Left ventricle myocardium inferior (tissue), 1 donor: ENCODE measurements at places on chromosomes 7 and 10. TPM values are rescaled to one million over a fixed set of nuclear protein-coding genes. Genes with fewer than 3 reads are reported as not detected.

UCMA gene
- not detected for total RNA-seq

NEBL gene
- 805 TPM for total RNA-seq

CNTNAP2 gene
- total RNA-seq = 0.99 TPM

GRCh38 chr10:63717027-63717715 lies 196.0 kb downstream of the REEP3 start:
- DNase-seq = no peak

GRCh38 chr7:158407581-158408317 lies 179.9 kb downstream of the PTPRN2 start:
- no peak for DNase-seq

DNA sequence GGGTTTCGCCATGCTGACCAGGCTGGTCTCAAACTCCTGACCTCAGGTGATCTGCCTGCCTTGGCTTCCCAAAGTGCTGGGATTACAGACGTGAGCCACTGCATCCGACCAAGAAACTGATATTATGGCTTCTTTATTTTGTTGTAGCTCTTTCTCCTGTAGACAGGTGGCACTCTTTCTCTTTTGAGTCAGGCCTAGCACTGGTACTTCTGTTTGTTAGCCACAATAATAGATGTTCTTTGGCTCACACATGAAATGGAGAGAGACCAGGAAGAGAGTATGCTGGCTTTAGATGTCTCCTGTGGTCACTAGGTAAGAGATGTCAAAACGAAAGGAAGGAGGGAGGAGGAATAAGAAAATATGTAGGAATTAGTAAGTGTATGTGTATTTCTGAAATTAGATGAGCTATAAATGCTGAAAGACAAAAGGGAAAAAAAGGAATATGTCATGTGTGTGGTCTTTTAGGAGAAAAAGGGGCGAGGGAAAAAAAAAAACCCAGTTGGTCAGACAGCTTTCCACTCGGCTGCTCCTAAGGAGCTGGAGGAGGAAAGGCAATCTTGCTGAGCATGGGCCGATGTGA lies 78.7 kb downstream of the CLEC2L start:
- no peak for DNase-seq

DNA sequence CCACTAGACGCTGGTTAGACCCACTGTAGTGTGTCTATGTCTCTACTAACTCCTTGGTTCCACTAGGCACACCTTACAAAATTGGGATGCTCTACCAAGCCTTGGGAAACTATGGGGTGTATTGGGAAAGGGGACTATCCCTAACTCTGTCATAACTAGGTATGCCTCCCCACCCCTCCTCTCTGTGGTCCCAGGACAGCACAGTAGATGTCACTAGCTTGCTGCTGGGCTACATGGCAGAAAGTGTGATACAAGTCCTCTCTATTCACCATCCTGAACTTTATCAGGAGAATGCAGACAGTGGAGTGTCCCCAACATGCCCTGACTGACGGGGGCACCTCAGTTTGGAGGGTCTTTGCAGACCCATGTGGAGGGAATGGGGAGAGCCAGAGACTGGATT lies 30.3 kb upstream of the TMEM273 start:
- DNase-seq = no peak

DNA sequence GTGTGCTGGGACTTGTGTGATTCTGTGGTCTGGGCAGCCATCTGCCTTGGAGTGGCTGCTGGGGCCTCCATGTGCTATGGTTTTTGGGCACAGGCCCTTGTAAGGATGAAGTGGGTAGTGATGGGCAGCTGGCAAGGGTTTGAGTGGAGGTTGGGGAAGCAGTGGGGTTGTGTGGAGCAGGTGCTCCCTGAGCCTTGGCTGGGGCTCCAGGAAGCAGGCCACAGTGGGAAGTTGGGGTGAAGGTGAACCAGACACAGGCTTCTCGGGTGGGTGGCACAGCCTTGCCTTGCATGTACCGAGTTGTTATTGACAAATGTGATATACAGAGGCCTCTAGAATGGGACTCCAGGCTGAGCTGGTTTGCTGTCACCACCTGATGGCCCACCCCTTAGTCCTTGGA lies 82.3 kb downstream of the ADCY1 start:
- DNase-seq = no peak

DNA sequence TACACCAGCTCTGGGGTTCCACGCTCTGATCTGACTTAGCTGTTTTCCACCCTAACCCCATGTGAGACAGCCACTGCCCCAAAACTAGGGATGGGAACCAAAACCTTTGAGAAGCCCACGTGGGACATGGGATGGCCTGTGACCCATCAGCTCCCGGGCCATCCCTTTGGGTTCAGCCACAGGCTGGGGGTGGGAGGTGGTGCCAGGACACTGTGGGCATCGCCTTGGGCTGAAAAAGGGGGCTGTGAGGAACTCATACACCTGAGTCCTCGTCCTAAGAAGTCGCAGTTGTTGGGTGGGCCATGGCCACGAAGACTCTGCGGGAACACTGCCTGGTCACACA lies 379.1 kb downstream of the DNAJB6 start:
- DNase-seq = no peak

DNA sequence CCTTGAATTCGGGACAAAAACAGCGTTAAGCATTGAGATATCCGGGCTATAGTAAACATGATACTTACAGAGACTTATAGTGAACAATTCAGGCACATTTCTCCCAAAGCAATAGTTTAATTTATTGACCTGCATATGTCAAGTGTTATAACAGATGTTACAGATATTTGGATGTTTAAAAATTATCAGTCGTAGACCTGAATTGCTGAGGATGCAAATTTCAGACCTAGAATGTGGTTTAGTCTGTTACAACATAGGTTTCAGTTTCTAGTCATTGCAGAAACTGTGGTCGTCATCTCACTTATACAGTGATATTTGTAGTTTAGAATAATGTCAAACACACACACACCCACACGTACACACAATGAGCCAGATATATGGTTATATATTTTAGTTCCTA lies 85.2 kb downstream of the VTI1A start:
- DNase-seq = no peak

GRCh38 chr7:156491435-156491834 lies 149.1 kb upstream of the RNF32 start:
- no peak for DNase-seq

DNA sequence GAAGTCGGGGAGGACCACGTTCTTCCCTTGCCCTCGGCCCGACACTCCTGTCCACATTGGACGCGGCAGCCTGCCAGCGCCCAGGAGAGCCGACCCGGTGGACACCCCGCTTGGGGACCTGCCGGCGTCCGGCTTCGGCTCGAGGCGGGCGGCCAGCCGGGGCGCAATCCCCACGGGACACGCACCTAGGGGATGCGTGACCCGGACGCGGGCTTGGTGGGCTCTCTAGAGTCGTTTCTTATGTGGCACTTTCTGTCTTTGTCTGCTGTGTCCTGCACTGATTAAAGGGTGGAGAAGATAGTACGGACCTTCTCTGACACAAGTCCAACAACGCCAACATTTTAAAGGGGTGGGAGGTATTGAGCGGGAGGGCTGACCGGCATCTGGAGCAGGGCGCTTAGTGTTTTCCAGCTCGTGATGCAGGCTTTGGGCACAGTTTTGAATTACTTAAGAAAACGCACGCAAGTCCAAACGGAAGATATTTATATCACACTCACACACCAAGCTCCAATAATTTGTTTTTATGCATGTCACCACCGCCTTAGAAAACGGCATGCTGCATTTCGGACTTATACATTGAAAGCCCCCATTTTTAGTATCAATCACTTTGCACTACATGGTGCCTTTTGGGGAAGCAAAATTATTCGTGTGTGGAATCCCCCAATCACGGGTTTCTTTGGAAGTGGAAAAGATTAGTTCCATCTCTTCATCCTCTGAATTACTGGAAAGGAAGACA lies 3.9 kb upstream of the SPAG6 start:
- no peak for DNase-seq

DNA sequence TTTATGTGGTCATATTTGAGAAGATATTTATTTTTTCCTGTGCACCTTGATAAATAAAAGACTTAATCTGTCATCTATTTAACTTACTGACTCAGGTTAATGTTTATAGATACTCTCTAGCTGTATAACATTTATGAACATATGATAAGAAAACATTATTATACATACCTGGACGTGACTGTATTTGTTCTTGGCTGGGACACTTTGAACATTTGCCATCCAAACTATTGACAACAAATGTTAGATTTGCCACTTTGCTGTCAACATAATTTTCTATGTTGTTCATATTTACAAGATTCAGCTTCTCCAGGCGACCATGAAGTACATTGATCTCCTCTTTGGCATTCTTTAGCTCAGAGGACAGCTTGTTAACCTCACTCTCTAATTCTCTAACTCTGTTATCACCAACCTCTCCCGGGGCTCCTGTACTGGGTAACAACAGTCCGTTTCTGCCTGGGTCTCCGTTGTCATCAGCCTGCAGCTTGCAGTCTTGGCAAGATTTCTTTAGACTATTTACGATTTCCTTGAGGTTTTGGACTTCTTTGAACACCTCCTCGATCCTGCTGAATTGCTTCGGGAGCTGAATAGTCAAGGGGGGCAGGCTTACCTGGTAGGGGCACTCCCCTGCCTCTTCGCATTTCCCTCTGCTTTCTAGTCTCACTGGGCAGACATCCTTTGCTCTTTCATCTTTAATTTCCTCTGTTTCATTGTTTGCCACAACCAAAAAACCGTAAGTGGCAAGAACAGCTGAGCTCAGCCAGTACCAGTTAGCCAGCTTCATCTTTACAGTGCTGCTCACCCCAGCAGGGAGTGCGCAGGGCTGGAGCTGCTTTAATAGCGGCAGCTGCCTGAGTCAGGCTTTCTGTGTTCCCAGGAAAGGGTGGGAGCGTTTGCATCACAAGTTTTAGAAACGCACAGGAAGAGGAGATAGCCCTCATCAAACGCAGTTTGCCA lies at the start of gene FGL2:
Gene FGL2, minus strand, starts transcription at position 807 of the 954 bp plus-strand sequence. Its CDS starts 26 bp downstream, at position 781.
- peak; percentile 59 for DNase-seq

DNA sequence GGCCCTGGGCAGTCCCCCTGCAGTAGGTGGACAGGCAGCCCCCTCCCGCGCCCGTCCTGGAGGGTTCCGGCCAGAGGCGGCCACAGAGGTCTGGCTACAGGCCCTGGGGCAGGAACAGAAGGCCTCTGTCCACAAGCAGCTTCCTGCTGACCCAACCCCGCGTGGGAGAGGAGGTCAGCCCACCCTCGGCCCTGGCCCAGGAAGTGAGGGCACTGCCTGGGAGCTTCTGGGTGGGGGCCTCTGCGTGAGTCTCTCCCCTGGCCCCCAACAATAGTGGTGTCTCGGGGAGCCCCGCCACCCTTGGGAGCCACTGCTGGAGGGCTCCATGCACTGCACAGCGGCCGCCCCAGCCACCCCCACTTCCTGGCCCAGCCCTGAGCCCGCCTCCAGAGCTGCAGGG lies 4.7 kb downstream of the MICALL2 start:
- peak; percentile 40 for DNase-seq

GRCh38 chr7:90563286-90563685 lies 32.8 kb upstream of the CDK14 start:
- DNase-seq = no peak

DNA sequence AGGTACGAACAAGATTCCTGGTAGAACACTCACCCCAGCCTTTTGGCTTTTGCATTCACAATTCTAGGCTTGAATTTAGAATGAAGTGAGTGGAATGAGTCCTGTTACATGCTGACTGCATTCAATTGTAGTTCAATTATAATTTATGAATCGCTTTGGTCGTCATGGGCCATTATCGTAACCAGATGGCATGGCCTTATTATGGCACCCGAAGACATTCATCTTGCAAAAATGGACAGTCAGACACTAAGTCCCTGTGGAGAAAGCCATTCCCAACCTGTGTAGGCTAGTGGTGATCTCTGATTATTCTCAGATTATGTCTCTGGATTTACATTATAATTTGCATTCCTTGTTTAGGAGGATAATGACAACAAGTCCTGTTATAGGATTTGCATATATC lies 292.4 kb upstream of the NPSR1 start:
- DNase-seq = no peak

- peak; percentile 42 for DNase-seq
These were observed 73.1 kb upstream of the CAMK2B start for GRCh38 chr7:44398511-44398911.
